Activated CD4-positive, alpha-beta T cell treated with anti-CD3 and anti-CD28 coated beads, Interleukin-2, amount 10 ng/mL, durations not matched to agents 24 days and 14 days (primary cell): ENCODE measurements at places on chromosomes 1 and 21.

DNA sequence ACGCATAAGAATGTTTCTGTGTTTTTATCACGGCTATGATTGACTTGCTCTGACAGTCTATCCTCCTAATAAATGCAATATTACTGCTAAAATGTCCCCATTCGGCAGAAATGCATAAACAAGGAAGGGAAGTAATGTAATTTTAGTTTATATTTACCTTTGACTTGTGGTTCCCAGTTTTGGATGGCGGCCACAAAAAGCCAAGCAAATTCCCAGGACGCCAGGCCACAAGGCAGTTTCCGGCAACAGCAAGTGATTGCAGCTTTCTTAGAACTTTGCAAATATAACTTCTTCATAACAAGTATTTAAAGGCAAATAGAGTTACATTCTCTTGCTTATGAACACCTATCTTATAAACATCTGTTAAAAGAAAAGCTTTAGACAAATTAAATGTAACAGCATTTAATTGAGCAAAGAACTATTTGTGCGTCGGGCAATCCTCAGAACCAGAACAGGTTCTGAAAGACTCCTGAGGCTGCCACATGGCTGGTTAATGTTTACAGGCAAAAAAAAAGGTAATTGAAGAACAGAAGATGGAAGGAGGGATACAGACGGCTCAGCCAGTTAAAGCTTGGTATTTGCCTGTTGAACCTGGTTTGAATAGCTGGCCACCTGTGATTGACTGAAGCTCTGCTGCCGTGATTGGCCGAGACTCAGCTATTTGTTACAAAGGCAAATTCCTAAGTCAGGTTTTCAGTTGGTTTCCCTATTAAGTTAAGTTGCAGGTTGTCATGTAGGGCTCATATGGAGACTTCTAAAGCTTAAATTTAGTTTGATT is 80.8 kb downstream of the C21orf91 start:
- no peak for DNase-seq

DNA sequence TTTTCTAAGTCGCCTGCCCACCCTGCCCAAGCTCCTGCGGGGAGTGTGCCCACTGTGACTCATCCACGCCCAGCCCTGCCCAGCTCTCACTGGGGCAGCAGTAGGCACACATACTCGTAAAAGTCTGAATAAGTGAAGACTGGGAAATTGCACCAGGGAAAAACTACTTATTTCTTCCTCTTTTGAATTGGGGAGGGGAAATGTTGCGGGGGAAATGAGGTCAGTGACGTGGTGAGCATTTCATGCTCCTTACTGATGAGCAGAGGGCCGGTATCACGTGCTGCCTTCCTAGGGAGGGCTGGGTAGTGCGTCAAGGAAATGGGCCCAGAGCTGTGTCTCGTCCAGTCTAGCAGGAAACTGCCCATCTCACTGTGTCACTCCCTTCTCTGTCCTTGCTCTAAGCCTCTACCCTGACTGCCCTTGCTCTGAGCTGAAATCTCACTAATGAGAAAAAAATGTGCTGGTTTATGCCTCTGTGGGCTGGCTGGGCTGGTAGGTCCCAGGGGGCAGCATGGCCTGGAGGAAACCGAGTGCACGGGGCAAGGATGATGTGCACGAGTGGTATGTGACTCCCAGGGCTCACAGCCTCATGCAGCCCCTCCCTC is 13.5 kb upstream of the TNFRSF1B start:
- DNase-seq: peak; percentile 67

- DNase-seq: peak; percentile 62
Measured at GRCh38 chr1:148353461-148354283, 129.4 kb downstream of the PPIAL4G start.

DNA sequence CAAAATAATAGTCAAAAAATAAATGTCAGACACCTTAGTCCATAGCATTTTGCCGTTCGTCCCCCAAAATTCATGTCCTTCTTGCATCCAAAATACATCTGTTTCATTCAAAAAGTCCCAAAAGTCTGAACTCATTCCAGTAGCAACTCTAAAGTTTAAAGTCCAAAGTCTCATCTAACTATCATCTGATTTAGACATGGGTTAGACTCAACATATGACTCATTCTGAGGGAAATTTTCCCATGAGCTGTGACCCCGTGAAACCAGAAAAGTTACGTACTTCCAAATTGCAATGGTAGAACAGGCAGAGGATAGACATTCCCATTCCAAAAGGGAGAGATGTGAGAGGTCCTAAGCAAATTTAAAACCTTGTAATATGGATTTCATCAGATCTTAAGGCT is 48.6 kb upstream of the CACHD1 start:
- no peak for DNase-seq

GRCh38 chr21:31803039-31804007 is 69.5 kb upstream of the HUNK start:
- no peak for DNase-seq
